Cardiac ventricle fibroblast (primary cell): ENCODE measurements at places on chromosomes 1 and 21. TPM values are rescaled to one million over a fixed set of nuclear protein-coding genes. Genes with fewer than 3 reads are reported as not detected.

LINGO4 gene
- not detected in 2 replicates for total RNA-seq

MRPL37 gene
- total RNA-seq = 68.3 and 72.1 TPM in 2 replicates

SMCP gene
- total RNA-seq = not detected in 2 replicates

FAM76A gene
- 5.2 and 11.8 TPM in 2 replicates for total RNA-seq

DEPDC1 gene
- 0.81 and 1.5 TPM in 2 replicates for total RNA-seq

CYP4A22 gene
- 0.15 TPM in 1 of 2 replicates, not detected in the other for total RNA-seq

ARHGEF16 gene
- not detected in 2 replicates for total RNA-seq

PARS2 gene
- total RNA-seq = 4.3 and 4.5 TPM in 2 replicates

RIPPLY3 gene
- not detected in 2 replicates for total RNA-seq

TINAGL1 gene
- 9.4 and 12.2 TPM in 2 replicates for total RNA-seq

SLC26A9 gene
- not detected in 2 replicates for total RNA-seq

MRPS14 gene
- 16.4 and 17.2 TPM in 2 replicates for total RNA-seq

RYR2 gene
- total RNA-seq = 0.25 and 2.3 TPM in 2 replicates

FCRL5 gene
- total RNA-seq = not detected in 2 replicates

TPRG1L gene
- total RNA-seq = 24.5 and 32.0 TPM in 2 replicates
